ENCODE measurements at places on chromosomes 1 and 21. TPM values are rescaled to one million over a fixed set of nuclear protein-coding genes. Genes with fewer than 3 reads are reported as not detected.

AMY2B gene
- 2.6 TPM for total RNA-seq

KLHDC9 gene
- total RNA-seq, result 0.86 TPM

FCRL6 gene
- total RNA-seq, result not detected

CA6 gene
- not detected for total RNA-seq

CCDC185 gene
- not detected for total RNA-seq

S100A7A gene
- total RNA-seq, result not detected

FAM151A gene
- total RNA-seq, result not detected

KISS1 gene
- total RNA-seq, result not detected

RHCE gene
- total RNA-seq, result 0.33 TPM

KRTAP12-1 gene
- total RNA-seq, result not detected

DPT gene
- total RNA-seq, result not detected

OR2L3 gene
- total RNA-seq, result not detected

ADAMTSL4 gene
- 0.38 TPM for total RNA-seq

PGLYRP4 gene
- total RNA-seq, result not detected

ARHGEF10L gene
- total RNA-seq, result 0.98 TPM

DNAJC8 gene
- total RNA-seq, result 54.2 TPM

PITHD1 gene
- 24.2 TPM for total RNA-seq

CLIC6 gene
- total RNA-seq, result not detected

F13B gene
- not detected for total RNA-seq

SMG7 gene
- 36.3 TPM for total RNA-seq

NPHS2 gene
- total RNA-seq, result not detected

A3GALT2 gene
- total RNA-seq, result not detected

ZFP69B gene
- 3.9 TPM for total RNA-seq

Measured in vein endothelial cell (primary cell).